ENCODE measurements at places on chromosomes 5 and 9.

- DNase-seq, result no peak
These were observed 394.8 kb downstream of the CSNK1G3 start for GRCh38 chr5:123906698-123907295.

- no peak for DNase-seq
These were observed 2.0 kb downstream of the GADD45G start for GRCh38 chr9:89606624-89607311.

DNA sequence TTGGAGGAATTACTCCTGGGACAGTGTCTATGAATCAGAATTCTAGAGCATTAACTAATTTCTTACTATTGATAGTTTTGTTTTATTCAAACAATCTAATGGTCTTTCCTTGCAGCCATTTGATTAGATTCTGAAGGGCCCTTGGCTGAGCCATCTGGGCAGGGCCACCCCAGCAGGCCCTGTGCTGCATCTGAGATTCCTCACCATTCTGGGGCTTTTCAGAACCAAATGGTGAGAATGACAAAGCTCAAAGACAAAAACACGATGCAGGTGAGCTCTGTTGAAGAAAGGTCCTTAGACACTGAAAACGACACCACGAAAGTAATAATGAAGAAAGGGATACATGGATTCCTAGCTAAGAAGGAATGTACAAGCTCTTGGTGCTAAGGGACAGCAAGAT, 321.0 kb upstream of the IRX4 start:
- DNase-seq, result no peak

DNA sequence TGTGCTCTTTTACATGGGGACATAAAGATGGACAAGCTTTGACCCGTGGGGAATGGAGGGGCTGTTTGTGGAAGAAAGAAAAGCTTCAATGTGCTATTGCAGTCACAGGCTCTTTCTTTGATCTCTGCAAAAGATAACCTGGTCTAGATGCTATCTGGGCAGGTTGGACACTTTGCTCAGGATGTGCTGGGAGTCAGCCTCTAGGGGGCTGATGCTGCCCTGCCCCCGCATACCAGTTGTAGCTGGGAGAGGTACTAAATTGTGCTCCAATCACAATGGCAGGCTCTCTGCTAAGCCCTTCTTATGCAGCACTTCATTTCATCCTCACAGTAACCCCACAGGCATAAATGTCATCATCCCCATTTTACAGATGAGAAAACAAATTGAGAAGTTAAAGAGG, 67.2 kb downstream of the PSD2 start:
- no peak for DNase-seq

DNA sequence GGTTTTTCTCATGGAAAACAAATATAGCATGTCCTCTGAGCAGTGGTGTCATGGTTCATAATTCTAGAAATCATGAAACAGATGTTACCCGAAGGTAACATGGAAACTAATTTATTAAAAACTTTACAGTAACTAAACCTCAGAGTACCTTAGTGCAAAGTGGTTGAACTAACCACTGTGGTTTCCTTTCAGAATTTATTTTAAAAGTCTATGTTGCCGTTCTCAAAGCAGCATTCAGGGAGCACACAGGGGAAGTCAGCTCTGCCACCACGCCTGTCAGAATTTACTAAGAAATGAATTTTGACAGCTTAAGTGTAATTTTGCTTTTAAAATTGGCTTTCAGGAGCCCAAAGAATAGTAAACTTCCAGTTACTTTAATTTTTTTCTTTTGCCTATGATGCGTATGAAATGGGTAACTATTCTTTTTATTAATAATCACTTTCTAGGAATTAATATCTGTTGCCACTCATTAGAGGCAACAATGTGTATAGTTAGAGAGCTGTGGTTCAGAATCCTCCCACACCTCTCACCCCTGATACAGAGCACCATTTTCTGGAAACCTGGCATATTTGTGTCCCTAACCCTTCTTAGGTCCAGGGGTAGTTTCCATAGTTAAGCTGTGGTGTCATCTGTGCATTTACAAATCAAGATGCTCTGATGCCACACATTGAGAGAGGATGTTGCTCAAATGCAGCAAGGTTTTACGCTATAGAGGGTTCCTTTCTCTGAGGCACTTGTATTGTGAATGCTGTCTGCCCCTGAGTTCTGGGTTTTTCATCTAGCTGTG, 202.6 kb downstream of the ZSWIM6 start:
- DNase-seq, result no peak

GRCh38 chr5:169574134-169574646, 9.4 kb upstream of the SPDL1 start:
- DNase-seq, result no peak

DNA sequence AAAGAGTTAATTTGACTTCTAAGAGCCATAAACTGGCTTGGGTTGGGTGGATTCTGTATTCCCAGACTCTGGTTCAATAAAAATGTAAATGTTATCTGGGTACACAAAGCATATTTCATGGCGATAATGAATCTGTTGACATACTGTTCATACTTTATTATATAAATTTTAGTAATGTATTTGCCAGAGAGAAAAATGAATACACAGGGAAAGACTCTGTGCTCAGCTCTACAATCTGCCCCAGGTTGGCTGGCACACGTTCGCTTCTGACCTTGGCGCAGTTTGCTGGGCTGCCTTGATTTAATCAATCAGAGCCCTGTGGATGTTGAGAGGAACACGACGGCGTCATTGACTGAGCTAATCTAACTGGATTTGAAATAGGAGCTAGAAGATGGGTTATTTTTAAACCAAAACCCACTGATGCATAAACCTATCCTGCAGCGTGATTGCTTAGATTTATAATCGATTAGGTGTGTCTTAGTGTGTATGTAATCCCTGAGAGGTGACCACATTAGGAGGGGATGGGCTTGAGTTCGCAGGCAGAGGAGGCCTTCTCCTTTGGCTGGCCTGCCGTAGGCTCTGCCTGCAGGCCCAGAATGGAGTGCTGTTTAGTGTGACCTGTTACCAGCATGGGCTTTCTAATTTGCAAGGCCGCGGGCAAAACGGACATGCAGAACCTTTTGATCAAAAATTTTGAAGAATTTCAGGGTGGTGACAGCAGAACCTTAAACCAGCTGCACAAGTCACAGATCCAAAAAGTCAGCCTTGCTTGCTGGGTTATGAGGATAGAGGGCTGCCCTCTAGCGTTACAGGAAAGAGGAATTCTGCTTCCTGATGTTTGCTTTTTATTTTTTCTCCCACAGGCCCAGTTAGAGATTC, 3.9 kb upstream of the ADCY2 start:
- no peak for DNase-seq

- no peak for DNase-seq
These were observed 318.0 kb upstream of the PUM3 start for GRCh38 chr9:3161912-3162311.

- DNase-seq, result no peak
These were observed 68.4 kb downstream of the GAPVD1 start for GRCh38 chr9:125329978-125330377.

GRCh38 chr9:83707518-83707767, 315 bp downstream of the UBQLN1 start:
- no peak for DNase-seq

- no peak for DNase-seq
These were observed 1.5 kb downstream of the ZNF189 start for GRCh38 chr9:101400120-101400519.

GRCh38 chr5:139023286-139023685, 148.2 kb upstream of the LRRTM2 start:
- DNase-seq, result no peak

DNA sequence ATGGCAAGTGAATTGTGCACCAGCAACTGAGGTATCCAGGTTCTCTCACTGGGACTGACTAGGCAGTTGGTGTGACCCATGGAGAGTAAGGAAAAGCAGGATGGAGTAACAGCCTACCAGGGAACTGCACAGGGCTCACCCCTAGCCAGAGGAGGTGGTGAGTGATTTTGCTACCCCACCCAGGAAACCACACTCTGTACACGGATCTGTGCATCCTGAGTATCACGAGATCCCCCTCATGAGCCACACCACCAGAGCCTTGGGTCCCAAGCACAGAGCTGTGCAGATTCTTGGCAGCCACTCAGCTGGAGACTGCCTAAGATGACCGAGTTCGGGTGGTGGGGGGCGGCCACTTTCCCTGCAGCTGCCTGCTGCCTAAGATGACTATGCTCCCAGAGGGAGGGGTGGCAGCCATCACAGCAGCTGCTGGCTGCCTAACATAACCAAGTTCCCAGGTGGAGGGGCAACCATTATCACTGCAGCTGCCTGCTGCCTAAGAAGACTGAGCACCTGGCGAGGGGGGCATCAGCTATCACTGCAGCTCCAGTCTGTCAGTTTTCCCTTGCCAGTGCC, 48.4 kb upstream of the EFNA5 start:
- DNase-seq, result no peak

DNA sequence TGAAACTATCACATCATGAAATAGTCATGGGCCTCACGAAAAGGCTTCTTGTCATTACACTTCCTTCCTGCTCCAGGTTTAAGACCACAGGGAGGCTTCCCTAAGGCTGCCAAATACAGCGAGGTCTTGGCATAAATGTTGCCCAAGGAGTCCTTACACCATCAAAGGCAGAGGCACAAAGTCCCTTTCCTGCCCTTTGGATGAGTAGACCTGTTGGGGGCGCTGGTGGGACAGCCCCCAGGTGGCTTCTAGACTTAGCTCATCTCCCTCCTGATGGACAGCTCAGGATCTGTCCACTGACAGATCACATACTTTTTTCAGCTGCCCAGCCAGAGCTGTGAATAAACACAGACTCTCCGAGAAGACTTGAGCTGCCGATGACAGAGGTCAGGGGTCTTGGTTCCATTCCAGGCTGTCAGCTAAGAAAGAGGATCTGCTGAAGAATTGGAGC, 15.5 kb upstream of the MEGF9 start:
- DNase-seq, result no peak

- DNase-seq, result peak; percentile 41
These were observed 4.8 kb downstream of the ATP6V1G1 start for GRCh38 chr9:114592356-114592755.

GRCh38 chr5:131081913-131082488, 83.1 kb downstream of the HINT1 start:
- no peak for DNase-seq

DNA sequence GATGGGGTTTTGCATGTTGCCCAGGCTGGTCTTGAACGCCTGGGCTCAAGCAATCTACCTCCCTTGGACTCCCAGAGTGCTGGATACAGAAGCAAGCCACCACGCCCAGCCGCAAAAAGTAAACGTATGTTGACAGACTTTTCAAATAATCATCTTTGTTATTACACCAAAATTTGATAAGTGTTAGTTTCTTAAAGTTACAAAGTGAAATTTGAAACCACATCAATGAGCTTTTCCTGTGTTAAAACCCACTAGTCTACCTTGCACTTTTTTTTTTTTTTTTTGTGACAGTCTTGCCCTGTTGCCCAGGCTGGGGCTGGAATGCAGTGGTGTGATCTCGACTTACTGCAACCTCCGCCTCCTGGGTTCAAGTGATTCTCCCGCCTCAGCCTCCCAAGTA, 29.9 kb downstream of the SPACA9 start:
- peak; percentile 66 for DNase-seq

- DNase-seq, result no peak
These were observed 25.6 kb downstream of the KCNN2 start for GRCh38 chr5:114387433-114387832.

DNA sequence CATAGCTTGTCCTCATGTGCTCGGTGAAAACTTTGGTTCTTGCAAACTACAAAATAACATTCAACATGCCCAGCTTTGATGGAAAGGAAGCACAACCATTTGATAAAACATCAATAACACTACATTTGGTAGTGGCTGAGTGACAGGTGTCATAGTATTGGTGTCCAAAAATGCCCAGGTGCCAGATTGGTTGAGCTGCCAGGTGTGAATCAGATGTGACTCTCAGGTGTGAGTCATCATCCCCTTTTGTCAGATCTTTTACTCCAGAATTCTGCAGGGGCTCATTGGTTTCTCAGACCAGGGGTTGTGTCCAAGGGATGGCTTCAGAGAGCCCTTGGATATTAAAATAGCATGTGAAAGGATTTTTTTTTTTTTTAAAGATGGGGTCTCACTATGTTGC, 22.5 kb upstream of the POMT1 start:
- no peak for DNase-seq

GRCh38 chr9:14769230-14769571, 46.7 kb upstream of the CER1 start:
- DNase-seq, result no peak

- DNase-seq, result no peak
These were observed 8.6 kb downstream of the BRD3 start for GRCh38 chr9:134059188-134059641.

- DNase-seq, result no peak
These were observed 178.5 kb downstream of the ADAMTS12 start for GRCh38 chr5:33713136-33713765.

DNA sequence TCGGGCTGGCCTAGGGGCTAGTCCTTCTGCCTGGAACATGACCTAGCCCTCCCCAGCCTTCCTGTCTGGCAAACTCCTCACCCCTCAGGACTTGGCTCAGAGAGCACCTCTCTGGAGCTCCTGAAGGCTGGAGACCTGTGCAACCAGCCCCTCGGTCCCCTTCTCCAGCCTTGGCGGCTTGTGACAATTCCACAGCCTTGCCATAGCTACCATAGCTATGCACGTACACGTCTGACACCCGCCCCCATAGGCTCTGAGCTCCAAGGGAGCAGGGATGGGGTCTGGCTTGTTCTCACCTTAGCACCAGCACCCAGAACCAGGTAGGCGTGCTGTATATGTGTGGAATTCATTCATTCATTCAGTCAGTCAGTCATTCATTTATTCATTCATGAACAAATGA, 49.7 kb downstream of the NTNG2 start:
- no peak for DNase-seq

DNA sequence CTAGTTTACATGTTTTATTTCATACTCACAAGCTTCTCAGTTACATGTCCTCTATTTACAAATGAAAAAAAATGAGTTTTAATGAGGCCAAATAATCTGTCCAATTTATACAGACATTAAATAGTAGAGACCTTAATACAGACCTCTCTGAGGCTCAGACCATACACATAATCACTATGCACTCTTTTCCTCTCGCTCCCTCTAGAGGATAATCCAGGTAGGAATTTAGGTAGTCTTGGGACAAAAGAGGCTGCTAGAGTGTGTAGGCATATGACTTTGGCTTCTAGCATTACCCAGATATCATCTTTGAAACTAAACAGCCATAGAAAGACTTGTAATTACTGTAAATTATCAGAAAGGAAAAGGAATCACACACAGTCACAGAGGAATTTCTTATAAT, 444.7 kb downstream of the HINT1 start:
- DNase-seq, result no peak

DNA sequence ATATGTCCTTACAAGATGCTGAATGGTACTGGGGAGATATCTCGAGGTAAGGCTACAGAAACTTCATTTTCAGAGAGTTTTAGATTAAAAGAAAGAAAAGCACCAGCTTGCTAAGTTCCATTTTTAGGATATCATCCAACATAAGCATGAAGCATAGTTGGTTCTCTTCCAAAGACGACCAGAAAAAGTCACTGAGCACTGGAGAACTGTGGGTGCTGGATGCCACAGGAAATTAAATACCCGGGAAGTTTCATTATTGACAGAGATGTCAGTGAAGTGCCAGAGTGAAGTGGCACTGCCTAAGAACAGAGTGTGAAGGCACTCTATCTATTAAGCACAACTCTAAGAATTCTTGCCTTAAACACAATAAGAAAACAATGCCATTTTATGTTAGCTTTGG, 76.8 kb downstream of the PIK3R1 start:
- DNase-seq, result no peak

- no peak for DNase-seq
These were observed 920 bp downstream of the PMPCA start for GRCh38 chr9:136411378-136411777.

GRCh38 chr9:13063880-13064459, 215.5 kb downstream of the MPDZ start:
- no peak for DNase-seq

- no peak for DNase-seq
These were observed 766 bp upstream of the LRRC26 start for GRCh38 chr9:137170486-137171148.

- no peak for DNase-seq
These were observed 351.0 kb downstream of the KIAA0825 start for GRCh38 chr5:94267350-94267899.

All from CD8-positive, alpha-beta memory T cell (primary cell).